Stimulated activated CD8-positive, alpha-beta memory T cell treated with anti-CD3 and anti-CD28 coated beads, Interleukin-2, amount 100 ng/mL, for 1 hour (primary cell): ENCODE measurements at places on chromosomes 7 and 10.

DNA sequence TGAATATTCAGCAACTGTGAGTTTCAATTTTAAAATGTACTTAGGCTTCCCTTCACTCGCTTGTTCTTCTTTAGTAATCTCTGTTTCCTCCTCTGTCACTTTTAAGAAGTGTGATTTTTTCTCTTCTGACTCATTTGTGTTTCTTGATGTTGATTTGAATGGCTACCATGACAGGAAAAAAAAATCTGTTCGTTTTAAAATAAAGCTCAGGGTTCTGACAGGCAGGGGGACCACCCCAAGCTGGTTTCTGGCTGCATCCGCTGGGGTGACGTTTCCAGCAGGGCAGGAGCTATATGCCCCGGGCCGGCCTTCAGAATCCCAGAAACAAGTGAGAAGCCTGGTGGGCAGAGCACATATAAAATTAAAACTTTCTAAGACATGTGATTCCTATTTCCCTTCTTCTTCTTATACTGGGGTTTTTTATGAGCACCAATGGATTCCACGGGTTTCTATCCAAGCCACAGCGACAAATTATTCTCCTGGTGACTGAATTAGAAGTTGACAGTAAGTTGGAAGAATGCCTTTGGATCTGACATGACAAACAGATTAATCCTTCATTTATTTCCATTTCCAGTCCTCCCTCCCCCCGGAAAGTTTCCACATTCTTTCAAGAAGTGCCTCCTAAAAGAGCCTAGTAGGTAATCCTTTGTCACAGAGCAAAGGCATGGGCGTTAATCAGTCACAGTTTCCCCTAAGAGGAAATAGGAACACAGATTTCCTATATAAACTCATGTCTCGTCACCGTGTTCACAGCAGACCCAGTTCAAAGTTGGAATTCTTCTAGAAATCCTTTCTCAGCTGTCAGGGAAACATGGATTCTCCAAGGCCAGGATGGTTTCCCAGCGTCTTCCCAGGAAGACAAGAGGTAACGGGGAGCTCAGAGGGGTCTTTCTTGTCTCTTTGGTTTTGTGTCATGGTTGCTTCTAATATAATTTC lies 79.9 kb downstream of the PTPRE start:
- DNase-seq = no peak

GRCh38 chr7:137545059-137545716 lies 201.7 kb upstream of the PTN start:
- DNase-seq = no peak

GRCh38 chr7:130153211-130153908 lies 51.8 kb downstream of the TMEM209 start:
- no peak for DNase-seq

DNA sequence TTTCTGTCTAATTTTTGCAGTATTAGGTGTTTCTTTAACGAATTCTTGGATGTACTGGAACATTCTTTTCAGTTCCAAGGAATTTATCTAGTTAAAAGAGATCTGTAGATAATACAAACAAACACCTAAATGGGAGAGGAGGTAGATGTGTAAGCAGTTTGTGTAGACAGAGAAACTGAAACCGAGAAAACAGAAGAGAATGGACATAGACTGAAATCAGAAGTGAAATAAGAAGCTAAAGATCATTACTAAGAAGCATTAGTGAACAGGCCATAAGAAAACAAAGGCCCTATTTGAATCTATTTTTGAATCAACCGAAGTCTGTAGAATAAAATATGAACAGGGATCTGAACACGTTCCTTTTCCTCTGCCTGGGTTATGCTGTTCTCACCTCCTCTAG lies 26.5 kb upstream of the TMEM229A start:
- DNase-seq = no peak

- no peak for DNase-seq
Measured at GRCh38 chr10:112027731-112028280, 155.8 kb downstream of the GPAM start.

GRCh38 chr7:6078548-6078947 lies 47.4 kb downstream of the ANKRD61 start:
- no peak for DNase-seq
